ENCODE measurements at places on chromosomes 3 and 15. TPM values are rescaled to one million over a fixed set of nuclear protein-coding genes. Genes with fewer than 3 reads are reported as not detected.

GOLGA8O gene
- not detected for total RNA-seq

SAMD7 gene
- not detected for total RNA-seq

SAMMSON gene
- total RNA-seq, result not detected

TGM5 gene
- not detected for total RNA-seq

All from cerebellum (tissue), 4 donors.